Activated CD8-positive, alpha-beta T cell treated with anti-CD3 and anti-CD28 coated beads for 36 hours (primary cell): ENCODE measurements at places on chromosomes 12 and 14. TPM values are rescaled to one million over a fixed set of nuclear protein-coding genes. Genes with fewer than 3 reads are reported as not detected.
A peak's percentile ranks its signal among the peaks of the same experiment; 100 is the strongest.

GRCh38 chr14:23670481-23670880 lies 34.3 kb downstream of the DHRS2 start:
- DNase-seq = no peak
- H3K27ac ChIP-seq = no peak overlapping the region
- H3K27me3 ChIP-seq = peaks cover 3% of the 10 kb centered on the region
- H3K36me3 ChIP-seq = no peaks in the 10 kb centered on the region
- H3K4me3 ChIP-seq = no peak overlapping the region

- no peak overlapping the region for H3K27ac ChIP-seq
- no peaks in the 10 kb centered on the region for H3K36me3 ChIP-seq
- H3K4me1 ChIP-seq = peaks cover 3% of the 10 kb centered on the region
- peak overlapping the region; percentile 41 for H3K4me3 ChIP-seq
- H3K27me3 ChIP-seq = peaks cover 19% of the 10 kb centered on the region
Observed at GRCh38 chr14:21711360-21711961, 37.8 kb upstream of the OR4E1 start.

DNA sequence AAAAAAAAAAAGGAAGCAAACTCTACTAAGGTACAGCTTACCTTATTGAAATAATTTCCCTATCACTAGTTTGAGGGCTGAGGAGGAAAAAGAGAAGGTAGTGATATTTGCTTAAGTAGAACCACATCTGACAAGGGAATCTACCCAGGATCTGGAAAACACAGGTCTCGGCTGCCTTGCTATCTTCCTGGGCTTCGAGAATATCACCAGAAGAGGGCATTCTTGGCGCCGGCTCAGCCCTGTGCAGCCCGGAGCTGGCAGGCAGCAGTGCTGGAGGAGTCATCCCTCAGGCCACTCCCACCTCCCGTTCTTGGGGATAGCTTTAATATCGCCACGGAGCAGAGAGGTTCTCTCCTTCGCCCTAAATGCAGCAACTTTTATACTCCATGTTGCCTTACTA lies 1181.2 kb downstream of the VRK1 start:
- peak; percentile 90 for DNase-seq
- H3K27ac ChIP-seq = peak overlapping the region; percentile 95
- H3K36me3 ChIP-seq = peaks cover 13% of the 10 kb centered on the region
- H3K27me3 ChIP-seq = no peaks in the 10 kb centered on the region

DNA sequence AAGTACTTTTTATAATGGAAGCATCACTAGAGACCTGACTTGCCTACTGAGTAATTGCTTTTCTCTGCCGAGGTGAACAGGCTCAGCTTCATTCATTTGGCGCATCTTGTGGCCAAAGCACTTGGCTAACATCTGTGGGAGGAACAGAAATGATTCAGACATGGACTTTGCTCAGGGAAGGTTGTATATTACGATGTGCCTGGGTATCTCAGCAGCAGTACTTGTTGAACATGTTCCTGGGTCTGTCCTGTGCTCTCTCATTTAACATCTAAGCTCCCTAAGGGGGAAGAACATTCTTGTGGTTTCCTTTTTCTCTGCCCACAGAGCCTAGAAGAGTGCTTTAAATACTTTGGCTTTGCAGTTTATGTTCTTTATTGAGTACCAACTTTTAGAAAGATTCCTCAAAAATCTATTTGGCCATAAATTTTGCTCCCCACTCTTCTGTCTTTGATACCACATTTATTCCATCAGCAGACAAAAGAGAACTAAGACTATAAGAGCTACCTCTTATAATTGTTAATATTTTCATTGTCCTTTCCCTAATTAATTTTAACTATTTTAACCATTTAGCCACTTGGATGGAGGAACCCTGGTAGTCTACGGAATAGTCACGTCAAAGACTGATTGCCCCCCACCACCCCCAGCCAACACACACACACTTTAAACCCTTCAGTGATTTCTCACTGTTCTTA lies 101.2 kb upstream of the EGLN3 start:
- no peak overlapping the region for H3K27ac ChIP-seq
- H3K27me3 ChIP-seq = peaks cover 16% of the 10 kb centered on the region
- peak; percentile 24 for DNase-seq

Gene APAF1
- 14.3 TPM for total RNA-seq

Gene DBX2
- not detected for total RNA-seq

Gene PMEL
- 0.65 TPM for total RNA-seq
